NCI-H146 (cell line): ENCODE measurements at places on chromosomes 1 and 21.

DNA sequence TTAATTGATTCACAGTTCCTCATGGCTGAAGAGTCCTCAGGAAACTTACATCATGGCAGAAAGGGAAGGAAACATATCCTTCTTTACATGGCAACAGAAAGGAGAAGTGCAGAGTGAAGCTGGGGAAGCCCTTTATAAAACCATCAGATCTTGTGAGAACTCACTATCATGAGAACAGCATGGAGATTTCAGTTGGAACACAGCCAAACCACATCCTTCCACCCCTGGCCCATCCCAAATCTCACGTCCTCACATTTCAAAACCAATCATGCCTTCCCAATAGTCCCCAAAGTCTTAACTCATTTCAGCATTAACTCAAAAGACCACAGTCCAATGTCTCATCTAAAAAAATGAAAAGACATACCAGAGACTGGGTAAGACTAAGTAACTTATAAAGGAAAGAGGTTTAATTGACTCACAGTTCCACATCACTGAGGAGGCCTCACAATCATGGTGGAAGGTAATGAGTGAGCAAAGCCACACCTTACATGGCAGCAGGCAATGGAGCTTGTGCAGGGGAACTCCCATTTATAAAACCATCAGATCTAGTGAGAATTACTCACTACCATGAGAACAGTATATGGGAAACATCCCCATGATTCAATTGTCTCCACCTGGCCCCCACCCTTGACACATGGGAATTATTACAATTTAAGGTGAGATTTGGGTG, 105.2 kb downstream of the MRPL39 start:
- no peak for DNase-seq

GRCh38 chr1:12232221-12232620, 2.4 kb downstream of the VPS13D start:
- no peak for DNase-seq

DNA sequence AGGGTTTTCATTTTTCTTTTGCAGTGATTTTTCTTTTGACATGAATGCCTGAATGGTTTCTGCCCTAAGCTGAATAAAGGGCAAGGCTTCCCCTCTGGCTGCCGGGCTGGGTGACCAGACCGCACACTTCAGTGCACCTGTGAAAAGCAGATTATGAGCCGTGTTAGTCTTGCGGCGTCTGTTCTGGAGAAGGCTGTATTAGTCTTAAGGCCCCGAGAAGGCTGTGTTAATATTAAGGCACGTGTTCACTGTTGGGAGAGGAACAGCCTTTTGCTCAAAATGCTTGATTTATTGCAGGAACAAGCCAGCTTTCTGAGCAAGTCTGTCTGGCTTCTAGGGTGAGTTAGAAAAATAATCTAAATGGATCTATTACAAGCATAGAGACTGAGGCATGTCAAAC, 54.7 kb upstream of the DNAH14 start:
- no peak for DNase-seq

DNA sequence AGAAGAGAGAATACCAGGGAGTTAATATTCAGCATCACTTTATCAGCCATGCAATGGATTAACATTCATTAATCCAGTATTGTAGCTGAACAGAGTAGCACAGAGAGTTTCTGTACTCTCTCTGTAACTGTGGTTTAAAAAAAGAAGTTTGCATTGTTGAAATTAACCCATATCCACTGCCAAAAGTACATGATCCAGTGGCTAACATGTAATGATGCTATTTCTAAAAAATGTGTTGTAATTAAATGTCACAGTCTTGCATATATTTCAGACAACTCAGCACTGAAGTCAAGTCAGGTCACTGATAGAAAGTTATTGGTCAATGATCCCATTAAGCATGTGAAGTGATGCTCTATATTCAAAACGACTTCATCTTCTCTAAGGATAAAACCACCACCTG, 141.3 kb downstream of the NRIP1 start:
- DNase-seq, result no peak

GRCh38 chr1:167227934-167228378, 7.3 kb downstream of the POU2F1 start:
- no peak for DNase-seq

DNA sequence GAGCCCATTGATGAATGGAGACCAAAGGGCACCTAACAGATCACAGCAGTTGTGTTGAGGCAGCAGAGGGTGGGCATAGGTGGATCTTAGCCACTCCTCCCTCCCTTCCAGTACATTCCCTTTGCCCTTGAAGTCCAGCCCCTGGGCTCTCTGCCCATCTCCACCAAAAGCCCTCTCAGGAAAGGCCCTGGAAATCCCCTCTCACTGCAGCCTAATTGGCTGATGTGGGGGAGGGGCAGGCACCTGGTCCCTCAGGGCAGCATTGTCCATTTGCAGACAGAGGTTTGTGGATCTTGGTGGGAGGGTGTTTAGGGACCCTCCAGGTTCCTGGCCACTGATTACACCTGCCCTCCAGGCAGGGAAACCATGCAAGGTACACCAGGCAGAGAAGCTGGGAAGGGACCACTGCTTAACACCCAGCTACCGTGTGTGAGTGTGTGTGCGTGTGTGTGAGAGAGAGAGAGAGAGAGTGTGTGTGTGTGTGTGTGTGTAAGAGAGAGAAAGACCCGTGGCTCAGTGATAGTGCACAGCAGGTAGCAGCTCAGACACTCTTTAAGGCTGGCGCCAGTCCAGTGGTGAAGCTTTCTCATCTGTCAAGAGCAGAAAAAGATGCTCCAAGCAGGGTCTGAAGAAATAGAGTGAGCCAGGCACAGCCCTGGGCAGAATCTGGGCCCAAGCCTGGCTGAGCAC, 71.1 kb downstream of the MATN1 start:
- DNase-seq, result no peak

- no peak for DNase-seq
Measured at GRCh38 chr1:33500547-33500946, 28.1 kb downstream of the ZSCAN20 start.

GRCh38 chr1:176976225-176976624, 188.3 kb downstream of the ASTN1 start:
- DNase-seq, result no peak

GRCh38 chr1:22780696-22781095, 70.1 kb downstream of the EPHB2 start:
- no peak for DNase-seq

GRCh38 chr1:41806472-41807155, 112.1 kb downstream of the HIVEP3 start:
- DNase-seq, result no peak

GRCh38 chr1:47231301-47232186, 481 bp downstream of the TAL1 start:
- peak; percentile 2 for DNase-seq

GRCh38 chr1:43705982-43706597, 1.2 kb upstream of the ST3GAL3 start:
- no peak for DNase-seq

- DNase-seq, result no peak
Measured at GRCh38 chr1:73801912-73802429, 396.0 kb downstream of the LRRIQ3 start.

DNA sequence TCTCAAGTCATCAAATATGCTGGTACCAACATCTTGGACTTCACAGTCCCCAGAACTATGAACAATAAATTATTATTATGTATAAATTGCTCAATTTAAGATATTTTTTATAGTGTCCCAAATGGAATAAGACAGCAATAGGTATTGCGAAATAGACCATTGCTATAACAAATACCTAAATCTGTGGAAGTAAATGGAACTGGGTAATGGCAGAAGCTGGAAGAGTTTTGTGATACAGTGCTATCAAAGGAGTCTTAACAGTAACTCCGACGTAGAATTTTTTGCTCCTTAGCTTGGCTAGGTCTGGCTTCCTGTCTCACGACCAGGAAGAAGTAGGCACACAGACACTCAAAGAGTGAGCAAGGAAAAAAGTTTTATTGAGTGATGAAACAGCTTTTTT, 1791.5 kb downstream of the PLA2G4A start:
- DNase-seq, result no peak

DNA sequence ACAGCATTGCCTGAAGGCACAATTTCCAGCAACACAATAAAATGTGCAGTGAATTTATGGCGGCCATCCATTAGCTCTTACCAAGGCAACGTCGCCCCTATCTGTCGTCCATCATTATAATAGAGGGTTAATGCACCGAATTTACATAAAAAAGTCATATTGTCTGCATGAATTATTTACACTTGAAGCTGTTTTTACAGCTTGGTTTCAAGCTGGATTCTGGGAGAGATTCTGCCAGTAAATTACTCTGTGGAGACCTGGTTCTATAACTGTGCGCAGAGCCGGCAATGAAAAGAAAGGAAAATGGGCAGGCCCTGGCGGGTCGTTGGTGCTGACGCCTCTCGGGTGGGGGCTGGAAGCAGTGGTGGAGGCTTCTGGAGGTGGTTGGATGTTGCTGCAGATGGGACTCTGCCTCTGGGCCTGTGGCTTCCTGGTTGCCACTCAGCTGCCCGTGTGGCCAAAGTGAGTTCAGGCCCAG, 48.9 kb upstream of the POU3F1 start:
- DNase-seq, result no peak

DNA sequence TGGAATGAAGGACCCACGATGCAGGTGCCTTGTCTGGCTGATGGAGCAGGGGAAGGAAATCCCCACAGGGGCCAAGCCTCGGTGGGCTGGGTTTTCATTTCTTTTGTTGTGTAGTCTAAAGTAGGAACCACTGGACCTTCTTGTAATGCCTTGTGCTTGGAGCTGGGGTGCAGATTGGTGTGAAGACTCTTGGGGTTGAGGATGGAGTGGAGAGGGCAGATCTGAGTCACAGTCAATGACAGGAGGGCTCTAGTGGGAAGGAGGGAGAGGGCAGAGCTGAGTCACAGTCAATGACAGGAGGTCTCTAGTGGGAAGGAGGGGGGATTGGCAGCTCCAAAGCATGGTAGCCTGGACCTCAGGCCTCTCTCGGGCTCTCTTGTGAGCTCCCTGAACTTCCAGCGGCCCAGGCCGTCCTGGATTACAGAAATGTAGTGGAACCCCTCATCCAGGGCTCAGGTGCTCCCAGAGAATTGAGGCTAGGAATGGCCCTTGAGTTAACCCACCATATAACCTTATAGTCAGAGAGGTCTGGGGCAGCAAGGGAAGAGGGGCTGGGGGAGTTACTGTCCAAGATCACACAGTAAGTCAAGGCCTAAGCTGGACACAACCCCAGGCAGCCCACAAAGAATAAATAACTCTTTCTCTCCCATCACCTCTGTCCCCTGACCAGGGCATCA, 313.8 kb downstream of the MATN1 start:
- no peak for DNase-seq

- DNase-seq, result no peak
Measured at GRCh38 chr1:175580841-175581240, 162.6 kb downstream of the TNR start.

- DNase-seq, result no peak
Measured at GRCh38 chr1:78527706-78528105, 36.9 kb downstream of the PTGFR start.

GRCh38 chr1:234932106-234932505, 196.5 kb downstream of the TOMM20 start:
- no peak for DNase-seq

- DNase-seq, result no peak
Measured at GRCh38 chr1:66490816-66491215, 43.1 kb upstream of the SGIP1 start.

DNA sequence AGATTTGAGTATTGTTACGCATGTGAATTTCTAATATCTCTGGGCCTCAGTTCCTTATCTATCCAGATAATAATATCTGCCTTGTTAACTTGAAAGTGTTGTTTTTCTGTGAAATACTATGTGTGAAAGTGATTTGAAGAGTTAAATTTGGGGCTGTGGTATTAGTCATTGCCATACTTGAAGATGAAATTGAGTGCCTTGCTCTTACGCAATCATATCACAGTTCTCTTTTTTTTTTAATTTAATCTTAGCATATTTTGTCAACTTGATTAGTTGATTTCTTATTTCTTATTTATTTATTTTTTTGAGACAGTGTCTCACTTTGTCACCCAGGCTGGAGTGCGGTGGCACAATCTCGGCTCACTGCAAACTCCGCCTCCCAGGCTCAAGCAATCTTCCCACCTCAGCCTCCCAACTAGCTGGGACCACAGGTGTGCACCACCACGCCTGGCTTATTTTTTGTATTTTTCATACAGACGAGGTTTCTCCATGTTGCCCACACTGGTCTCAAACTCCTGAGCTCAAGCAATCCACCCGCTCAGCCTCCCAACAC, 31.0 kb downstream of the AGO4 start:
- no peak for DNase-seq

DNA sequence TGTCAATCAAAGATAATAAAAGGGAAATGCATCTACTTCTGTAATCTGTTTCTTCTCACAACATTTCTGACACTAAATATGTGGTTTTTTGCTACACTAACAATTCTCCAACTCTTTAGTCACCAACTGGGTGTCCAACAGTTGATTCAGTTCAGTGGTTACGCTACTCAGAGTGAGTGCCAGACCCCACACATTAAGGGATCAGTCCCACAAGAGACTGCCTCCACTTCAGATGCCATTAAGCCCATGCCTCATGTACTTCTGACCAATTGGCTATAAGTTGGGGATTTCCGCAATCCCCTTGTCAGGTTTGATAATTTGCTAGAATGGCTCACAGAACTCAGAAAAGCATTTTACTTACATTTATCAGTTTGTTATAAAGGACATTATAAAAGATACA, 28.4 kb downstream of the RNF2 start:
- no peak for DNase-seq

- no peak for DNase-seq
Measured at GRCh38 chr1:156410740-156411139, 41.7 kb downstream of the RHBG start.

GRCh38 chr1:55302972-55303371, 87.8 kb upstream of the USP24 start:
- DNase-seq, result no peak

GRCh38 chr1:216766633-216767327, 43.6 kb upstream of the ESRRG start:
- no peak for DNase-seq

- DNase-seq, result no peak
Measured at GRCh38 chr21:46555678-46556077, 49.2 kb downstream of the S100B start.

GRCh38 chr1:167566766-167567165, 13.2 kb upstream of the CREG1 start:
- no peak for DNase-seq

DNA sequence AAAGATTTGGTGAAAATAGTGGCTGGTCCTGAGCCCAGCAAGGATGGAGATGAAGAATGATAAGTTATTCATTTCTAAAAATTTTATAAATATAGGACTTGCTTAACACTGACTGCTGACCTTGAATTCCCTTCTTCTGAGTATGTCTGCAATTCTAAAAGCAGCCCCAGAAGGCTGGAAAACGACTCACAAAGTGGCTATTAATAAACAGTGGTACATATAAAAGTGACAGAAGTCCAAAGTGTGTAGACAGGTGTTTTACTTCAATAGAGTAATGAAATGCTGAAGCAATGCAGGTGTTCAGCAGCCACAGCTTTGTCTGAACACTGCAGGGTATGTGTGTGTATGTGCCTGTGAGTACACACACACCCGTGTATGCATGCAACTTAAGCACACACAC, 219.0 kb upstream of the NRIP1 start:
- no peak for DNase-seq

- DNase-seq, result no peak
Measured at GRCh38 chr1:235882816-235883215, 16.1 kb upstream of the LYST start.

DNA sequence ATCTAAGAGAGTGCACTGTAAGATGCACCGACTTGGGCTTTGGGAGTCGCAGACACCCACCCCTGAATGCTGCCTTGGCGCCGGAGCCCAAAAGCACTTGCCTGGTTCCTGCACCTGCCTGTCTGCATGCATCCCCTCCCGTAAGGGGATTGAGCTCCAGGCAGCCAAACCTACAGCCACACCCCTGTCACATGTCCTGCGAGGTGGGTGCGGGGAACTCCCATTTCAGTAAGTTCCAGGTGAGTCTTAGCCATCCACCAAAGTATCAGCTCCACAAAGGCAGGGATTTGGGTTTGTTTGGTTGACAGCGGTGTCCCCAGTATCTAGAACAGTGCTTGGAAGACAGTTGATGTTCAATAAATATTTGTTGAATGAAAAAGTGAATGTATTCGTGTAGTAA, 31.5 kb upstream of the MAP10 start:
- no peak for DNase-seq
